ENCODE measurements at places on chromosomes 2 and 18. TPM values are rescaled to one million over a fixed set of nuclear protein-coding genes. Genes with fewer than 3 reads are reported as not detected.

DNA sequence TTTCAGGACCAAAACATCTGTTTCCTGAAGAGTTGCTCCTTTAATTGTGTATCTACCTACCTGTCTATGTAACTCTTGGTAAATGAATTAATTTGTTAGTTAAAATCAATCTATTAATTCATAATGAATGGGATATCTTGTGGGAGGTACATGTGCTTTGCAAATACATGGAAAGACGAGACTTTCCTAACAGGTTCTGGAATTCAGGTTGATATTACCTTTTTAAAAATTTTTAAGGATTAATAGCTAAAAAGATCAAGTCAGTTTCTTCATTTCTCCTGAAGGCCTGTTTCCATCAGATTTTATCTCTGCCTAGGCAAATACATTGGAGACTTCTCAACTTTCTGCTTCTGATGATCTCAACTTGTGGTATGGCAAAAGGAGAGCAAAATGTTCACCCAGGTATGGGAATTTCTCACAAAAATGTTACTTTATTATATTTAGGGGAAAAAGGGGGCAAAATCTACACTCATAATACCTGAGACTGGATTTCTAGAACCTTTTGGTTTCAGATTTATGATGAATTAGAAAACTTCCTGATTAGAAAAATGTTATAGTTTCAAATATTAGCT is 7.4 kb downstream of the TFPI start:
- H3K4me3 ChIP-seq: no peak overlapping the region
- H3K27ac ChIP-seq: no peak overlapping the region

- no peaks in the 10 kb centered on the region for H3K36me3 ChIP-seq
- no peak overlapping the region for H3K4me3 ChIP-seq
- peaks cover 48% of the 10 kb centered on the region for H3K27me3 ChIP-seq
- DNase-seq: no peak
- H3K27ac ChIP-seq: no peak overlapping the region
- H3K4me1 ChIP-seq: peaks cover 22% of the 10 kb centered on the region
These were observed 8.6 kb downstream of the SH3RF3 start for GRCh38 chr2:109137616-109138015.

Gene RPRM
- not detected for total RNA-seq

GRCh38 chr2:28276807-28277206 is 115.9 kb upstream of the FOSL2 start:
- H3K4me1 ChIP-seq: peaks cover 51% of the 10 kb centered on the region
- H3K27me3 ChIP-seq: no peaks in the 10 kb centered on the region
- no peak for DNase-seq
- peak overlapping the region; percentile 59 for H3K4me3 ChIP-seq
- H3K36me3 ChIP-seq: peaks cover 4% of the 10 kb centered on the region

GRCh38 chr2:233059547-233059796 is 670 bp upstream of the INPP5D start:
- peak overlapping the region; percentile 97 for H3K4me3 ChIP-seq
- no peak overlapping the region for H3K27ac ChIP-seq
- peaks cover 46% of the 10 kb centered on the region for H3K4me1 ChIP-seq
- peaks cover 6% of the 10 kb centered on the region for H3K36me3 ChIP-seq
- peak; percentile 22 for DNase-seq
- H3K27me3 ChIP-seq: peaks cover 3% of the 10 kb centered on the region

DNA sequence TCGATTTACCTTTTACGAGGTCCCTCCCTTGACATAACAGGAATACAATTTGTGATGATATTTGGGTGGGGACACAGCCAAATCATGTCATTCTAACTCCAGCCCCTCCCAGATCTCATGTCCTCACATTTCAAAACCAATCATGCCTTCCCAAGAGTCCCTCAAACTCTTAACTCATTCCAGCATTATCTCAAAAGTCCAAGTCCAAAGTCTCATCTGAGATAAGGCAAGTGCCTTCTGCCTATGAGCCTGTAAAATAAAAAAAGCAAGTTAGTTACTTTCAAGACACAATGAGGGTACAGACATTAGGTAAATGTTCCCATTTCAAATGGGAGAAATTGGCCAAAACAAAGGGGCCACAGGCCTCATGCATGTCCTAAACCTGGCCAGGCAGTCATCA is 381.1 kb downstream of the PIK3C3 start:
- no peaks in the 10 kb centered on the region for H3K4me1 ChIP-seq
- no peak overlapping the region for H3K27ac ChIP-seq
- no peaks in the 10 kb centered on the region for H3K27me3 ChIP-seq
- no peaks in the 10 kb centered on the region for H3K36me3 ChIP-seq
- H3K4me3 ChIP-seq: no peak overlapping the region
- no peak for DNase-seq

DNA sequence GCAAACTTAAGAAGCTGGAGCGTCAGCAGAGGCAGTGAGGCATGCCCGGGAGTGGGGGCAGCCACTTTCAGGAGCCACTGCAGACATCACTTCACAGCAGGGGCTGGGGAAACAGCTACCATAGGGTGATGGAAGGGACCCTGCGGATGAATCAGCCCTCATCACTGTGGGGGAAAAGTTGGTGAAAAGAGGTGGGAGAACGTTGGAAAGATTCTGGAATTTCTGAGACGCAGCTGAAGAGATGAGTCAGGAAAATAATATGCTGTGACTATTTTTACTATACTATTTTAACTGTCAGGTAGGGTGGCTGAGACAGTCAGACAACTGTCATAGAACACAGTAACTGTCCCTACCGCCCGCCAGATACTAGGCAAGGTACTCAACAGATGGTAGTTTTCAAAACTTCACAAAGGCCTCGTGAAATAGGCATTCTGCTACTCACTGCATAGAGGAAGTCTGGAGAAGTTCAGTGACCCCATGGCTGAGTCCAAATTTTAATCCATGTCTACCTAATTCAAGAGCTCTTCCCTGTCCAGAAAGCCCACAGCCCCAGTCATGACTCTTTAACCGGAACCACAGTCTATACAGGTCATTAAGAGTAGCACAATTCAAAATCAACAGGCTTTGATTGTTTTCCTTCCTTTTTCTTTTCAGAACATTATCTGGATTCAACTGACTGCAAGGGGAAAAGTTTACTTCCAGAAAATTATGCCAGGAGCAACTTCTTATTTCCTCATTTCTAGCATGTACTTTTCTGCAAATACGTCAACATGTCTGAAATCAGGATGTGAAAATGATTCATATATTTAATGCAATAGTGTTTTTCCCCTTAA is 39.3 kb upstream of the EPB41L3 start:
- H3K4me1 ChIP-seq: no peaks in the 10 kb centered on the region
- no peaks in the 10 kb centered on the region for H3K36me3 ChIP-seq
- DNase-seq: no peak
- H3K27ac ChIP-seq: no peak overlapping the region

DNA sequence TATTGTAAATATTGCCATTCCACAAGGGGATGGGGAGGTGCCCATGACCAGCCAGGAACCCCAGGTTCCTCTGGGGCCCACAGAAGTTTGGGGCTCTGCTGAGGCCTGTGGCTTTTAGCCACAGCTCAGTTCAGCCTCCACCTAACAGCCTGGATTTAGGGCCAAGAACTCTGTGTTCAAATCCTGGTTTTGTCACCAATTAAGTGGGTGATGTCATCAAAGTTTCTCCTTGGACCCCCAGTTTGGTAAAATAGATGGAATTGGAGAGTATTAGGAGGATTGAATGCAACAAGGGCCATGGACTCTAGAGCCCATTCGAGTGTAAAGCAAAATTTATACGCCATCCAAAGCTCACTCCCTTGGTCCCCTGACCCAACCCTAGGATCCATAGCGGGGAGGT is 3.2 kb upstream of the FEV start:
- H3K27ac ChIP-seq: no peak overlapping the region
- no peak for DNase-seq
- peaks cover 83% of the 10 kb centered on the region for H3K27me3 ChIP-seq
- H3K4me3 ChIP-seq: no peak overlapping the region
- peaks cover 10% of the 10 kb centered on the region for H3K4me1 ChIP-seq

Gene AGXT
- total RNA-seq: not detected

DNA sequence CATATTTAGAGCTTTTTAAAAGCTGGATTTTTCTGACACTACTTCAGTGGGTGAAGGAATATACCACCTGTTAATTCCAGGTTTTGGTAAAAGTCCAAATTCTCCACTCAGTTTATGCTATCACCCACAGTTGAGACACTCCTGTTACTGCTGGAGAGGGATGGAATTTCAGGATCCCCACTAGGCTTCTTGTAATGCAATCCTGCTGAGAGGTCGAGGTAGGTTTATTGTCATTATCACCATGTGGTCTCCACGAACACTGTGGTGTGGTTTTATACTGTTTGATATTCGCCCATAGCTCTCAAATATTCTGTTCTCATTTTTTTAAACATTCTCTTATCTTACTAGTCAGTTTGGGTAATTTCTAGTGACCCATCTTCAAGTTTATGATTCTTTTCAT is 167.9 kb downstream of the CCDC102B start:
- DNase-seq: no peak
- H3K36me3 ChIP-seq: no peaks in the 10 kb centered on the region
- H3K4me3 ChIP-seq: no peak overlapping the region
- no peaks in the 10 kb centered on the region for H3K4me1 ChIP-seq
- no peaks in the 10 kb centered on the region for H3K27me3 ChIP-seq
- no peak overlapping the region for H3K27ac ChIP-seq

- no peak overlapping the region for H3K4me3 ChIP-seq
- DNase-seq: no peak
- H3K4me1 ChIP-seq: peaks cover 3% of the 10 kb centered on the region
- no peaks in the 10 kb centered on the region for H3K27me3 ChIP-seq
These were observed 38.0 kb downstream of the COA5 start for GRCh38 chr2:98570356-98570755.

Gene PRSS56
- not detected for total RNA-seq

Gene POTEC
- not detected for total RNA-seq

GRCh38 chr2:206323486-206323885 is 49.0 kb downstream of the ZDBF2 start:
- no peaks in the 10 kb centered on the region for H3K4me1 ChIP-seq
- peaks cover 3% of the 10 kb centered on the region for H3K36me3 ChIP-seq
- no peaks in the 10 kb centered on the region for H3K27me3 ChIP-seq
- DNase-seq: no peak
- H3K27ac ChIP-seq: no peak overlapping the region
- no peak overlapping the region for H3K4me3 ChIP-seq

DNA sequence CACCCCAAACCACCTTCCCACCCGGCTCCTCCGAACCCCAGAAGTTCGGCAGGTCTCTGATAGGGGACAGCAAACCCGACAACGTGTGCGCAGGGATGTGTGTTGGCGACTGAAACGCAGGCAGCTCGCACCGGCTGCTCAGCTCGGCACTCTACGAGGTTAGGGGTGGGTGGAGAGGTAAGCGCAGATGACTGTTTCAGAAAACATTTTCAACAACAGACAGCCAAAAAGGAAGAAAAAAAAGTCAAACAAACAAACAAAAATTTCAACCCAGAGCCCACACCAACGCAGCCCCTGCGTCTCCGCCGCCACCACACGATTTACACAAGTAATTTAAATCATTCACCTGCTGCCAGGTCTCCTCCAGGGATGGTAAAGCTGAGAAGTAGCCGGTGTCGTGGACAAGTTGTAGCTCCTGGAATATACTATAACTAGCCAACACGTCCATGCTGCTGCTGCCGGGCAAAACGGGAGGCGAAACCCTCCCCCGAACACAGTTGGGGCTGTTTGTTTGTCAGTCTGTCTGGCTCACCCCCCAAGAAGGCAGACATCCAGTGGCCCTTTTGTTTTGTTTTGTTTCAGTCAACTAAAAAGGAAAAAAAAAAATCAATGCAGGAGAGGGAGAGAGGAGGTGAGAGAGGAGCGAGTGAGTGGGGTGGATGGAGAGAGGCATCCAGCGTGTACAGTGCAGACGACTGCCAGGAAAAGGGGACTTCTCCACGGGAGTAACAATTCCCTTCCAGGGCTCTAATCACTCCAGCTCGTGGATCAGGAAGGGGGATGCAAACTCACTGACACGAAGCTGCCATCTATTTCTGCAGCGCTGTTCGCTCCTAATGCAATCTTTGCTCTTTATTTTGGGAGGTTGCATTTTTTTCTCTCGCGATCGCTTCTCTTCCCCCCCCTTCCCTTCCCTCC is at the start of gene KLF7:
Gene KLF7 (minus strand): TSS at position 828 of the 918 bp plus-strand sequence. CDS start 380 bp downstream, at position 448.
- peaks cover 59% of the 10 kb centered on the region for H3K4me1 ChIP-seq
- H3K27me3 ChIP-seq: no peaks in the 10 kb centered on the region
- peaks cover 2% of the 10 kb centered on the region for H3K36me3 ChIP-seq
- peak; percentile 68 for DNase-seq
- peak within 1 kb of the TSS; percentile 93 for H3K27ac ChIP-seq

Gene SEPTIN10
- total RNA-seq: 7.2 TPM

GRCh38 chr2:55093381-55093780 is 43.1 kb upstream of the RTN4 start:
- H3K27ac ChIP-seq: no peak overlapping the region
- no peak for DNase-seq
- no peak overlapping the region for H3K4me3 ChIP-seq

GRCh38 chr2:111250448-111251030 is 129.8 kb downstream of the BCL2L11 start:
- H3K36me3 ChIP-seq: peaks cover 8% of the 10 kb centered on the region
- no peak overlapping the region for H3K4me3 ChIP-seq
- H3K27ac ChIP-seq: no peak overlapping the region

DNA sequence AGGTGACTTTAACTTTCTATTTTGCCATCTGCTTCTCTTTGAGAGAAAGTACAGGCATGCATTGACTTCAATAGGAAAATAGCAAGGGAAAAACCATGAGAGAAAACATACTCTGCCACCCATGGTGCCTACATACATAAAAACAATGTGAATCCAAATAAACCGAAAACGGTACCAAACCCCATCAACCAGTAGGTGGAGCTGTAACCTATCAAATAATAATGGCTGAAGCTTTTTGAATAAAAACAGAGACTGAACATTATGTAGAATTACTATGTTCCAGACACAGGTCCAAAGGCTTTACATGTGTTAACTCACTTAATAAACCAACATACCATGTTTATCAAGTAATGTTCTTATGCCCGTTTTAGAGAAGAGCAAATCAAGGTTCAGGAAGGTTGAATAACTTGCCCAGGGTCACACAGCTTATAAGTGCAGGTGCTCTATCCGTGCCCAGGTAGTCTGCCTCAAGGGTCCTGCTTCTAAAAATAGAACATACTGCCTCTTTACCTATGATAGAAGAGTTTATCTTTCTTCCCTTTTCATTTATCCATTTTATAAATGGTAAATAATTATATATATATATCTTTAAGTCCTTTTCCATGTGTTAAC is 293.9 kb upstream of the SYT4 start:
- DNase-seq: peak; percentile 25
- H3K27ac ChIP-seq: no peak overlapping the region
- no peaks in the 10 kb centered on the region for H3K27me3 ChIP-seq
- no peaks in the 10 kb centered on the region for H3K36me3 ChIP-seq
- no peak overlapping the region for H3K4me3 ChIP-seq
- no peaks in the 10 kb centered on the region for H3K4me1 ChIP-seq

GRCh38 chr2:45018023-45018422 is 8.8 kb upstream of the SIX2 start:
- no peak for DNase-seq
- H3K27ac ChIP-seq: no peak overlapping the region
- H3K4me3 ChIP-seq: no peak overlapping the region
- no peaks in the 10 kb centered on the region for H3K36me3 ChIP-seq
- no peaks in the 10 kb centered on the region for H3K4me1 ChIP-seq

Gene RBM44
- total RNA-seq: 1.9 TPM

- no peak overlapping the region for H3K27ac ChIP-seq
- no peaks in the 10 kb centered on the region for H3K4me1 ChIP-seq
- no peak for DNase-seq
- H3K4me3 ChIP-seq: no peak overlapping the region
These were observed 15.4 kb downstream of the ZNF24 start for GRCh38 chr18:35328868-35329267.

Measured in activated T-cell treated with anti-CD3 and anti-CD28 coated beads, Interleukin-2, amount 50 U/mL, for 72 hours (primary cell).